Stimulated activated CD8-positive, alpha-beta memory T cell treated with anti-CD3 and anti-CD28 coated beads, Interleukin-2, amount 100 ng/mL, for 1 hour (primary cell): ENCODE measurements at places on chromosomes 16 and 17.

DNA sequence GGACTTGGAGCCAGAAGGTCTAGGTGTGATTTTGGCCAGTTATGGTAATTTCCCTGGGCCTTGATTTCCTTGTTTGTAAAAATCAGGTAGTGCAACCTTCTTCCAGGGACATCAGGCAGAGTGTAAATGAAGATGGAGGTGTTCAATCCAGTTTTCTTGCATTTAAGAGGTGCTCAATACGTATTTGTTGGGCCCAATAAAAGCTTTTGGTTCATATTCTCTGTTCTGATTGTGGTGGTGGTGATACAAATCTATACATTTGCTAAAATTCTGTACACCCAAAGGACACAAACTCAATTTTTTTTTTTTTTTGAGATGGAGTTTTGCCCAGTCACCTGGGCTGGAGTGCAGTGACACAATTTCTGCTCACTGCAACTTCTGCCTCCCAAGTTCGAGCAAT, 6.0 kb downstream of the CD79B start:
- DNase-seq, result no peak

DNA sequence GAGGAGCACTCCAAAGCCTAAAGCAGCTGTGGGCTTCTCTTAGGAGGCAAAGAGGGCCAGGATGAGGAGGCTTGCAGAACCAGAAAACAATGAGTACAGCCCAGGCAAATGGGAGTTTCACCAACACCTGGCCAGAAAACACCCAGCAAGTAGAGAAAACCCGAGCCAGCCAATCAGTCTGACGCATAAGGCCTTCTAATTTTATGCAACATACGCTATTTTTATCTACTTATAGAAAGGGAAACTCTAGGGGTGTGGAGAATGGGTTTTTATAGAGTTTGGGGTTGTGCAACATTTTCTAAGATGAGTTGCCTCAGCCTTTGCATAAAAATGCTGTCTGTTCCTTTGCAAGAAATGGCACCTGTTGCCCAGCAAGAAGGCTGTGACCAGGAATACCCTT, 529.0 kb upstream of the CDH5 start:
- DNase-seq, result no peak

DNA sequence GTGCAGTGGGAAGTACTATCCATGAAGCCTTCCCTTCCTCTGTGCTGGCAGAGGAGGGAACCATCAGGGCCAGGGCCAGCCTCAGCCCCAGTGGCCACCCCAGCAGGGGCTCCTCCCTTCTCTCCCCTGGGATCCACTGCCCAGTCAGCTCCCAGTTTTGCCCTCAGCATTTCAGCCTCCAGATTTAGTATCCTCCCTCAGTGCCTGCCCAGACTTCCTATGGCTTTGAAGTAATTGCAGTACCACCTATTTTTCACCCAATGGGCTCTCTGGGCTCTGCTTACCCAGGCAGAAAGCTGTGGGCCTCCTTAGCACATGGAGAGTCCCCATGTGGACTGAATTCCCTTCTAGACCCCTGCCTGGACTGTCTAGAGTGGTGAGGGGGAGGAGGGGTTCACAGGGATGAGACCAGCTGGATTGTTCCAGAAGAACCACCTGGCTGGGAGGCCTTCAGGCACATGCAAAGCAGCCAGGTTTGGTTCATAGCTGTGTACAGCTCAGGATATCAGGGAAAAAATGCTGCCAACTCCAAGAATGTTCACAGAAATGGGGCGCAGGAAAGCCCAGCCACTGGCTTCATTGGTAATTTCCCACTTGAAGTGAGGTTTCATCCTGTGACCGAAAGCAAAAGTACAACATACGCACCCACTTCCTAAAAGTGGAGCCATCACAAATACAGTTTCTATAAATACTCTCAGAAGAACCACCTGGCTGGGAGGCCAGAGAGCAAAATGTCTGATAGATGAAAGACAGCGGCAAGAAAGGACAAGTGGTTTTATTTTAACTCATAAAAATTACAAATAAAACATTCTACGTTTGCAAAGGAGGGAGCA, 15.2 kb upstream of the HERPUD1 start:
- DNase-seq, result no peak

DNA sequence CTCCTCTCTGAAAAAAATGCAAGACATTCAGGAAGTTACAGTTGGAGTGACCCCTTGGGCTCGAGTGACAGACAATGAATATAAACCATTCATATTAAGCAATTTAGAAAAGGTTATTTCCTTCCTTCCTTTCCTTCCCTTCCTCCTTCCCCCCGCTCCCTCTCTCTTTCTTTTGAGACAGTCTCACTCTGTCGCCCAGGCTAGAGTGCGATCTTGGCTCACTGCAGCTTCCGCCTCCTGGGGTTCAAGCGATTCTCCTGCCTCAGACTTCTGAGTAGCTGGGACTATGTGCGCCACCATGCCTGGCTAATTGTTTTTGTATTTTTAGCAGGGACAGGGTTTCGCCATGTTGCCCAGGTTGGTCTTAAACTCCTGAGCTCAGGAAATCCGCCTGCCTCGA, 13.2 kb downstream of the PSMD12 start:
- no peak for DNase-seq

DNA sequence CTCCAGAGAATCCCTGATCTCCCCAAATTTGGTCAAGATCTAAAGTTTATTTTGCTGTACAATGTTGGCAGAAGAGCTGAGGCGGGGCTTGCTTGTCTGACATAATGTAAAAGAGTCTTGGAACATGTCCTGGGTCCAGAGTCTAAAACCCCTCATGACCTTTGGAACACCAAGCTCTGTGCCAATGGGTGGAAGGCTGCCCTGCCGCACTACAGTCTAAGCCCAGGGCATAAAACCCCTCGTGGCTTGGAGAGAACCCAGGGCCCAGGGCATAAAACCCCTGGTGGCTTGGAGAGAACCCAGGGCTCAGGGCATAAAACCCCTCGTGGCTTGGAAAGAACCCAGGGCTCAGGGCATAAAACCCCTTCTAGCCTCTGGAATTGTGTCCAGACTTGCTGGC, 36.7 kb downstream of the CCDC57 start:
- no peak for DNase-seq

DNA sequence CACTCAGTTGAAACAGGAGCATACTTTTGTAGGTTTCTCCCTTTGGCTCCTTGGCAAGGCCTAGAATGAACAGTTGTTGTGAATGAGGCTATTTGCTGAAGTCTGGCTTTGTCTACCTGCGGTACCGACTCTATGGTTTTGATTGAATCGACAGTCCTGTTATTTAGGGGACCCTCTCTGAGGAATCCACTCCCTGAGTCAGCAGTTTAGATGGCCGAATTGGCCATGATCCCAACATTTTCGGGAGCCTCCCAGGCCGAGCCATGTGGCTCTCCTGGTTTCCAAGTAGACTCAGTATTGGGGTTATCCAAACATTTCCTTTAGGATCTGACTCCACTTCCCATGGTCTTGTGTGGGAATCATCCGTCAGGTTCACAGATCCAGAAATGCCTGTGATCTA, 394.8 kb upstream of the MAF start:
- no peak for DNase-seq

GRCh38 chr17:4206962-4207361, 56.8 kb downstream of the ANKFY1 start:
- DNase-seq, result no peak

- DNase-seq, result no peak
Observed at GRCh38 chr17:79657036-79657435, 46.2 kb upstream of the RBFOX3 start.

- DNase-seq, result no peak
Observed at GRCh38 chr16:63618896-63619485, 1502.9 kb downstream of the CDH11 start.

GRCh38 chr17:16991349-16992009, 19.6 kb upstream of the TNFRSF13B start:
- DNase-seq, result peak; percentile 50

GRCh38 chr16:56708525-56709442, 21.1 kb upstream of the NUP93 start:
- DNase-seq, result peak; percentile 9

- no peak for DNase-seq
Observed at GRCh38 chr16:54060599-54061421, 225.8 kb downstream of the IRX3 start.

DNA sequence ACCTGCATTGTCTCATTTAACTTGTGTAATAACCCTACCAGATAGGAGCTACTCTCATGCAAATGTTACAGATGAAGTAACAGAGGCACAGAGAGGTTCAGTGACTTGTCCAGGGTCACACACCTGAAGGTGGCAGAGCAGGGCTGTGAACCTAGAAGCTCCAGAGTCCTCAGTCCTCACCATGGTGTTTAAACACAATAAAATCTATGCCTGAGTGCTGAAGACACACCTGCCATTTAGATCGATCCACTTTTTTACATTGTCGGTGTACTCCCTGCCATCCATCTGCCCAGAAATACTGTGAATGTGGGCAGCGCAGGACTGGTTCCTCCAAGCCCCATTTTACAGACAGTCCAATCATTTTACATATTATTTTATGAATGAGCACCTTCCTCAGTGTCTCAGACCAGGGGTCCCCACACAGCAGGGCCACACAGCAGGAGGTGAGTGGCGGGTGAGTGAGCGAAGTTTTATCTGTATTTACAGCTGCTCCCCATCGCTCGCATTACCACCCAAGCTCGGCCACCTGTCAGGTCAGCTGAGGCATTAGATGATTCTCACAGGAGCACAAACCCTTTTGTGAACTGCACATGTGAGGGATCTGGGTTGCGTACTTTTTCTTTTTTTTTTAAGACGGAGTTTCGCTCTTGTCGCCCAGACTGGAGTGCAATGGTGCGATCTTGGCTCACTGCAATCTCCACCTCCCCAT, 5.6 kb downstream of the IL4R start:
- no peak for DNase-seq

DNA sequence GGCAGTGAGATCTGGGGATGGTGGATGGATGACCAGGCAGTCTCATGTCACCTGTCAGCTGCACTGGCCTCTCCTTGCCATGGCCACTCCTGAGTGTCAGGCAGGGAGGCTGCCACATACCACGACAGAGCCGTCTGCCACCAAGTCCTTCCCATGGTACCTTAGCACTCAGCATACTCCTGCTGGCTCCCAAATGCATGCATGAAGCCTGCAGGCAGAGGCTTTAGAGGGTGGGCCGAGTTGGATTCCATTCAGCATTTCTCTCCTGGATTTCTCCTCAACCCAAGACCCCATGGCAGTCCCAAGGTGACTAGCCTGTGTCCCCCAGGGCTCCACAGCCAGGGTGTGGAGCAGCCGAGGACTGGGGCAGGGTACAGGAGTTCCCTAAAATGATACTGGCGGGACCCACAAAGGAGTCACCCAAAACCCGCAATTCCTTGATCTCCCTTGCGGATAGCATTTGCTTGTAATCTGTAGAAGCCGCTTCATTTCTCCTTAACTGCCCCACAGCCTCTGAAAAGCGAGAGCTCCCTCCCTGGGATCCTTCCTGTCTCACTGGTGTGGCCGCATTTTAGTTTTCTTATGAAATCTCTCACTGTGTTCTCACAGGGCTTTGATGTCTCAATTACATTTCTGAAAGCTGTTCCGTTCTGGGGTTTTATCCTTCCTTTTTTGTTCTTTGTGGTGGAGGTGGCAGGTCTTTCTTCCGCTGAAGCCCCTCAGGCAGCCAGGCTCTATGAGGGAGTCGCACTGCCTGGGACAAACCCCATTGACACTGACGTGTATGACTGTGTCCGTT, 141.4 kb downstream of the SOCS1 start:
- DNase-seq, result no peak

- no peak for DNase-seq
Observed at GRCh38 chr17:28178800-28179199, 136.3 kb downstream of the NLK start.

DNA sequence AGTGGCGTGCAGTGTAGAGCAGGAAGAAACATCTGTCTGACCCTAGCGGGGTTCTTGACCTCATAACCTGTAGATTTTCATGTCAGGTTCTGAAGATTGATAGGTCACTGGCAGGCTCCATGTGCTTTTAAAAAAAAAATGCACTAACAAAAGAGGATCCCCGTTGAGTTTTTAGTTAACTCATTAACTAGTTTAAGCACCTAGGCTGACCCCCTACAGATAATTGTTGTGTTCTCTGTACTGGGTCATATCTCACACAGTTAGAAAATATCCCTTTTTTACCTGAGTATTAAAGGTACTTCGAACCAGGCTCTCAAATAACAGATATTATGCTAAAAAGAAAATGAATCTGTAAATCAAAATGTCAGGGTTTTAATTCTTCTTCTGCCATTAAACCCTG, 676.6 kb downstream of the CDH11 start:
- no peak for DNase-seq

DNA sequence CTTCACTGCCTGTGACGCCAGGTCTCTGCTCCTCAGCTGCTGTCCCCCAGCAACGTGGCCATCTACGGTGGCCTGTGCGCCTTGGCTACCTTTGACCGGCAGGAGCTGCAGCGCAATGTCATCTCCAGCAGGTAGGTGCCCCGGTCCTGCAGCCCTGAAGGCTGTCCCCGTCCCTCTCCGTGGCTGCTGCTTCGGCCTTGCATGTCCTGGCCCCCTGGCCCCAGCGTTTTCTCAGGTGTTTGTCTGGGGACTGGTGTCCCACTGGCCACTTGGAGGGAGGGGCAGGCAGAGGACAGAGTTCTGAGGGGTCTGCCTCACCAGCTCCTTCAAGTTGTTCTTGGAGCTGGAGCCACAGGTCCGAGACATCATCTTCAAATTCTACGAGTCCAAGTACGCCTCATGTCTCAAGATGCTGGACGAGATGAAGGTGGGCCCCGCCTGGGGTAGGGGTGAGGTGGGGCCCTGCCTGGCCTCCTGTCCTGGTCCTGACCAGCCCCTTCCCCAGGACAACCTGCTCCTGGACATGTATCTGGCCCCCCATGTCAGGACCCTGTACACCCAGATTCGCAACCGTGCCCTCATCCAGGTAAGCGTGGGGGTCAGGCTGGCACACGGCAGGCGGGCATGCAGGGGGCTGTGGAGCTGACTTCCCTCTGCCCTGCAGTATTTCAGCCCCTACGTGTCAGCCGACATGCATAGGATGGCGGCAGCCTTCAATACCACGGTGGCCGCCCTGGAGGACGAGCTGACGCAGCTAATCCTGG, 4.4 kb downstream of the GPS1 start:
- DNase-seq, result no peak

- DNase-seq, result peak; percentile 31
Observed at GRCh38 chr16:2983706-2984136, 3.5 kb upstream of the PKMYT1 start.

GRCh38 chr16:642189-643049, 791 bp downstream of the MCRIP2 start:
- DNase-seq, result no peak

DNA sequence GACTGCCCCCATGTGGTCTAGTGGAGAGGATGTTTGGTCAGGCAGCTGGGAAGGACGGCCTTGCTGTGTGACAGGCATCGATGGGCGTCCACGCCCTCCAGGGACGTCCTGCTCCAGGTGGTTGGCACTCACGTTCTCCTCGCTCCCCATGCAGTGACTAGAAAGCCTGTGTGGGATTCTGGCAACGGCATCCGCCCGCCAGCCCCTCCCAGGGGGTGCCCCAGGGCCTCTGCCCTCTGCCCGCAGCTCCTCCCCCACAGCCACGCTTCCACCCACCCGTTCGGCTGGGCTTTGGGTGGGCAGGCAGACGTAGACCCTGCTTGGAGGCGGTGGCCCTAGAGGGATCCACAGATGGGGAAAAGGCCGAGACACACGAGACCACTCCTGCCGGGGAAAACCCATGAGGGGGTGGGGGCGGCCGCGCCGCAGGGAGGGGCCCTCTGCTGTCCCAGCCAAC, 4.7 kb upstream of the IL17C start:
- DNase-seq, result no peak

GRCh38 chr16:50389900-50390299, 21.1 kb upstream of the BRD7 start:
- no peak for DNase-seq
